NCI-H748 treated with DMSO at 0.1 percent for 48 hours (cell line): ENCODE measurements at places on chromosomes 7 and 10.

DNA sequence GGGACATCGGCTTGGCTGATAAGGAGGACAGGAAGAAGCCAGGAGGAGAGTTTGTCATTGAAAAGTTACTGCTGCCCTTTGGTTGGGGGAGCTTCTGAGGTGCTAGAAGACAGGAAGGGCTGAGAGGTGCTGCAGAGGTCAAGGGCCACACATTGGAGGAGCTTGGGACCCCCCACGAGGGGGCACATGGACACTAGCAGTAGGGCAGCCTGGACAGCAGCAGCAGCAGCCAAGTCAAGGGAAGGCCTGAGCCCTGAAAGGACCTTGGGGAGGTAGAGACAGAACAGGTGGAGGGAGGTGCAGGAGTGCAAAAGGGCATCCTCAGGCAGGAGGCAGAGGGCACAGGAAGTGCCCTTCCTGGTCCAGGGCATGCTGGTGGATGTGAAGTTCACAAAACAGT, 439.7 kb upstream of the IGFBP3 start:
- DNase-seq, result no peak

- DNase-seq, result no peak
Measured at GRCh38 chr7:159192013-159192412, 47.3 kb upstream of the VIPR2 start.

- no peak for DNase-seq
Measured at GRCh38 chr7:120617275-120617674, 240.7 kb downstream of the TSPAN12 start.

- DNase-seq, result no peak
Measured at GRCh38 chr7:134368851-134369544, 52.3 kb upstream of the SLC35B4 start.

DNA sequence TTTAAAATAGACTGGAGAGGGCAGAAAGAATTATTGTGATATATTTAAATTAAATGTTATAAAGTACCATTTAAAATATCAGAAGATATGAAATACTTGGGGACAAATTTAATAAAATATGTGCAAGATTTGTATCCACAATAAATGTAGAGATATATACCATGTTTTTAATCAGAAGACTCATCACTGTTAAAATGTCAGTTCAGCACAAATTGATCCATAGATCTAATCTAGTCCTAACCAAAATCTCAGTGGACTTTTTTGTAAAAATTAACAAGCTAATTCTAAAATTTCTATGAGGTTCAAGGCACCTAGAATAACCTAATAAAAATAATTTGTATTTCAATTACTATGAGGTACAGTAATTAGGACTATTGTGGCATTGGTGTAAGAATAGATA, 96.4 kb downstream of the CTNNA3 start:
- DNase-seq, result no peak

GRCh38 chr10:83432261-83433045, 706.9 kb upstream of the GHITM start:
- no peak for DNase-seq
